OCI-M1 (cell line): ENCODE measurements at places on chromosomes 11 and 22.

GRCh38 chr11:12159351-12160099 lies 49.1 kb downstream of the MICAL2 start:
- peak; percentile 41 for DNase-seq

GRCh38 chr11:90468923-90469322 lies 246.1 kb upstream of the CHORDC1 start:
- DNase-seq, result no peak

GRCh38 chr22:30340911-30341685 lies 14.4 kb upstream of the TBC1D10A start:
- no peak for DNase-seq

DNA sequence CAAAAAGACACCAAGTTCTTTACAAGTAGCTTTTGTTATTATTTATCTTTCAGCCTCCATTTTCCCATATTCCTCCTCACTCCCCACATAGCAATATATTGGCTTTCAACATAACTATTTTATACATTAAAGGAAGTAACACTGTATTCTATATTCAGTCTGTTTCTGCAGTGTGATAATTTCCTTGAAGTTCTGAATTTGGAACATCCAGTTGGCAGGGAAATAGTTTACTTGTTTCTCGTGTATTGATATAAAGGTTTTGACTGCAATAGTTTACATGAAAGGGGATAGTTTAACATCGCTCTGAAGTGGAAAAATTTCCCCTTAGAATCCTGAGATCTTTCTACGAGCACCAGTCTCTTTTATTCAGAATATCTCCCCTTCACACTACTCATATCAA lies 341.5 kb upstream of the ANO3 start:
- DNase-seq, result no peak

DNA sequence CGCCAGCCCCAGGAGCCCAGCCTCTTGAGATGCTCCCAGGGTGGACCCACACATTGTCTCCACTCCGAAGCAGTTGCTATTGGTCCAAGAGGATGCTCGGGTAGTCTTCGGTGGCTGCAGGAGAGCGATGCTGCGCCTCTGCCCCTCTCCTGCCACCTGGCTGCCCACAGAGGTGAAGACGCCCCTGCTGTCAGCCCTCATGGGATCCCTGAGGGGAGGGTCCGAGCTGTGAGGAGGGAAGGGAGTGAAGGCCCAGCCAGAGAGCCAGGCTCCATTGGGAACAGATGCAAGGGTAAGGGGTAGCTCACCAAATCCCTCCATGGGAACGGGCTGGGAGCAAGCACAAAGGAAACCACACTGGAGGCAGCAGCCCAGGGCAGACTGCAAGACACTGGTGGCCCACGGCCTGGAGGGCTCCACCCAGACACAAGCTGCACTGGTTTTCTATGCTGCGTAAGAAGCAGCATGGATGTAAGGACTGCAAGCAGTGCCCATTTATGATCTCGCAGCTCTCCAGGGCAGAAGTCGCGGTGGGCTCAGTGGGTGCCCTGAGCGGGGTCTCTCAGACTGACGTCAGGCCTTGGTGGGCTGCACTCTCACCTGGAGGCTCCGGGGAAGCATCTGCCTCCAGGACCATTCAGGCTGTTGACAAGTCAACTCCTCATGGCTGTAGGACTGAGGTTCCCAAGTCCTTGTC lies 15.7 kb downstream of the TSPAN32 start:
- no peak for DNase-seq

- DNase-seq, result no peak
Observed at GRCh38 chr22:42271906-42272305, 1.5 kb upstream of the TCF20 start.

DNA sequence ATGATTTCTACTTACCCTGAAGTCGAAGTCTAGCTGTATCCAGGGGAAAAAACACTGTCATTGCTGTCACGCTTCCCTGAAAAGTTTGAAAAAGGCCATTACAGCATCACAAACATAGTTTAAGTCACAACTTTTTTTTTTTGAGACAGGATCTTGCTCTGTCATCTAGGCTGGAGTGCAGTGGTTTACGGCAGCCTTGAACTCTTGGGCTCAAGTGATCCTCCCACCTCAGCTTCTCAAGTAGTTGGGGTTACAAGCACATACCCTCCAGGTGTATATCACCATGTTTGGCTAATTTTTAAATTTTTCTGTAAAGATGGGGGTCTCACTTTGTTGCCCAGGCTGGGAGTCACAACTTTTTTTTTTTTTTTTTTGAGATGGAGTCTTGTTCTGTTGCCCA lies 20.1 kb downstream of the SLC25A17 start:
- DNase-seq, result no peak
